ENCODE measurements at places on chromosomes 12 and 14. TPM values are rescaled to one million over a fixed set of nuclear protein-coding genes. Genes with fewer than 3 reads are reported as not detected.

Gene PIWIL1
- not detected for total RNA-seq

Gene KLRB1
- not detected for total RNA-seq

Gene KRT74
- not detected for total RNA-seq

Gene NELL2
- total RNA-seq, result 0.85 TPM

Gene GPR132
- total RNA-seq, result 39.6 TPM

DNA sequence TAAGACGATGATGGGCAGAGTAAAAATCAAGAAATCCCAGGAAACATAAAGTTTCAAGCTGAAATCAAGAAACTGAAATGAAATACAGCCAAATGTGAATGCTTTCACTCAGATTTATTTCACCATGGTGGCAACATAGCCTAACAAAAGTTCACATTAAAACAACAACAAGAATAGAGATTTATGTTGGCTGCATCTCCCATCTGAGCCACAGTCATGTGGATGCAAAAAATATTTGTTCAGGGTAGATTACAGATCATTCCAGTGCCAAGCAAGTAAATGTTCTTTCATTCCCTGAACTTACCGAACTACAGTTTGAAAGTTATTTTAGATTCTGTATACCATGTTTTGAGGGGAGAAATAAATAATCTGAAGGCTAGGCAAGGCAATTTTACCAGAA lies 159.9 kb upstream of the TMTC1 start:
- H3K4me3 ChIP-seq, result no peak overlapping the region
- no peak overlapping the region for H3K27ac ChIP-seq
- no peak for DNase-seq
- H3K27me3 ChIP-seq, result no peaks in the 10 kb centered on the region
- no peaks in the 10 kb centered on the region for H3K4me1 ChIP-seq
- no peaks in the 10 kb centered on the region for H3K36me3 ChIP-seq

DNA sequence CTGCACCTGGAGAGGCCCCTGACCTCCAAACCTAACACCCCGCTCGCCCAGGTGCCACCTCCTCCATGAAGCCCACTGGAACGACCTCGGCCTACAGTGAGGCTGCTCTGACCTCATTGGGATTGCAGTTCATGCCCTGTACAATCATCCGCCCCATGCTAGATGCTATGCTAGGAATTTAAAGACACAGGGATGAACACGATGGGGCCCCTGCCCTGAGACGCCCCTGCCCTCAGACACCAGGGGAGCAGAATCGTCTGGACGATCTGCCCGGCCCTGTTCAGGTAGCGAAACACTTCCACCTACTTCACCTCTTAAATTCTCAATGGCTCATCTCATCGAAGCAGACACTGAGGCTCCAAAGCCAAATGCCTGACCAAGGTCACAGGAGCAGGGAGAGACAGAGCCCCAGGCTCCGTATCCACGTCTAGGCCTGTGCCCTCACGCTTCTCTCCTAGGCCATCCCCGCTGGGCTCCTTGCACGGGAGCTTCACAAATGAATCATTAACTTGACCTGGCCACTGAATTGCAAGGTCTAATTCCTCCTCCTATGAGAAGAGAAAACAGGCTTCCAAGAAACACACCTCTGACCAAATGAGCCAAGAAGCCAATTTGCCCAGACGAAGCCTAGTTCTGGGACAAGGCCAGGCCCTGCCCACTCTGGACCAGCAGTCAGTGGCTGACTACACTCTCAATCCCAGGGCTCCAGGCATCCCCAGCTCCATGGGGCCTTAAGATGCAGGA lies 35.2 kb downstream of the SCARB1 start:
- peak overlapping the region; percentile 20 for H3K27ac ChIP-seq
- H3K36me3 ChIP-seq, result no peaks in the 10 kb centered on the region
- H3K27me3 ChIP-seq, result no peaks in the 10 kb centered on the region
- DNase-seq, result no peak
- no peak overlapping the region for H3K4me3 ChIP-seq
- H3K4me1 ChIP-seq, result peaks cover 17% of the 10 kb centered on the region

DNA sequence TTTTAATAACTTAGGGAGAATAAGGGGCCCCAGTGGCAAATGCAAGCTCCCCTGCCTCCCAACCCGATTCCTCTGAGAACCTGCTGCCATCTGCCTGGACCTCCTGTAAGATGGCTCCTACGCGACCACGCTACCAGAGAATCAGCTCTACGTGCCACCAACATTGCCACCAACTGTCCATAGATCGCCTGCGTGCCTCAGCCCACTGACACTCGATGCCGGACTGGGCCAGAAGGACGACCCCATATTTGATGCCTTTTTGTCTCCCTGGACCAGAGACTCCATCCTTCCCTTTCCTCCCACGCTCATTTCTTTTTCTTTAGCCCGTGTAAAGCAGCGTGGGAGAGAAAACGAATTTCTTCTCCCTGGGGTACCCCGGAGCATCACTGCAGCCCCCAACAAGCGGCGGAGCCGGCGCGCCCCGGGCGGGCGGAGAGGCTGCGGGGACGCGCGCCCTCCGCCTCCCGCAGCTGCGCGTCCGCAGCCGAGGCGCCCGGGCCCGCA lies 565 bp upstream of the KLHL42 start:
- DNase-seq, result no peak
- peak overlapping the region; percentile 96 for H3K4me3 ChIP-seq
- H3K27me3 ChIP-seq, result no peaks in the 10 kb centered on the region
- H3K4me1 ChIP-seq, result peaks cover 4% of the 10 kb centered on the region
- H3K36me3 ChIP-seq, result no peaks in the 10 kb centered on the region
- peak overlapping the region; percentile 72 for H3K27ac ChIP-seq

DNA sequence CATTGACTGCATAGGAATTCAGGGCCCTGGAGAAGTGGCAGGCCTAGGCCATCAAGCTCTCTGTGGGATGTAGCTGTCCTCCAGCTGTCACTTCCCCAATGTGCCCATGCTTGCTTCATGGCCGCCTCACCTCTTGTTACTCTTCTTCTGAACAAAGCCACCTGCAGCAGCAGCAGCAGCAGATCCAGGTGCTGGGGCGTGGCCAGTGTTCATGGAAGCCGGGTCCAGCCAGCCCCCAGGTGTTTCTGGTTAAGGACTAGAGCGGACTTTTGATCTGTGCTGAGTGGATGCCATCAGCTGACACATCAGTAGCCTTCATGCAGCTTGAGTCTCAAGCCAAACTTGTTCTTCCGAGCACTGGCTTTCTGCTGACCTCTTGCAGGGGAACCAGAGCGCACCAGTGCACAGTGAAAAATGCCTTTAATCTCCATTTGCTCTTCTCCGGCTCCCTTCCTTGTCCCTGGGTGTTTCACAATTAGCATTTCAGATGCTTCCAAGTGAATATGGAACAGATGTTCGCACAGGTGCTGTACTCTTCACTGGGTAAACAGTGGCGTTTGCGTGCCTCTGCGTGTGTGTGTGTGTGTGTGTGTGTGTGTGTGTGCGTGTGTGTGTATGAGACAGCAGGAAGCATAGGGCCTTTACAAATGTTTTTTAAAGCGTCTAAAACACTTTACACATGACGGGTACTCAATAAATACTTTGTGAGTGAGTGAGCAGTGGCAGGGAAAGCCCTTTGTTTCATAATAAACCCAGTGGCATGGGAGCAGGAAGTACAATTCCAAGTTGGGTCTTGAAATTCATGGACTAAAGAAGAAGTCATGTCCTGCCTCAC lies 20.1 kb downstream of the TPCN1 start:
- no peak for DNase-seq
- H3K27me3 ChIP-seq, result no peaks in the 10 kb centered on the region
- H3K36me3 ChIP-seq, result peaks cover 8% of the 10 kb centered on the region
- H3K4me1 ChIP-seq, result peaks cover 3% of the 10 kb centered on the region

DNA sequence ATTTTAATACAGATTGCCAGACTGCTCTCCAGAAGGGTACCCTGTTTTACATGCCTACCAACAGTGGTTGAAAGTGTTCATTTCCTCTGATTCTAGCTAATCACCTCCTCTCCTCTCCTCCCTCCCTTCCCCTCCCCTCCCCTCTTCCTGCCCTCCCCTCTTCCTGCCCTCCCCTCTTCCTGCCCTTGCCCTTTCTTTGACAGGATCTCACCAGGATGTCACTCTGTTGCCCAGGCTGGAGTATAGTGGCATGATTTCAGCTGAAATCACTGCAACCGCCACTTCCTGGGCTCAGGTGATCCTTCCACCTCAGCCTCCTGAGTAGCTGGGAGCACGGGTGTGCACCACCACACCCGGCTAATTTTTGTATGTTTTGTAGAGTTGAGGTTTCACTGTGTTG lies 24.7 kb downstream of the APAF1 start:
- no peak overlapping the region for H3K4me3 ChIP-seq
- no peak overlapping the region for H3K27ac ChIP-seq
- peaks cover 16% of the 10 kb centered on the region for H3K36me3 ChIP-seq
- no peak for DNase-seq
- H3K4me1 ChIP-seq, result no peaks in the 10 kb centered on the region

All from GM12878 (cell line).